Stimulated activated CD8-positive, alpha-beta memory T cell treated with anti-CD3 and anti-CD28 coated beads, Interleukin-7, amount 100 ng/mL, for 1 hour (primary cell): ENCODE measurements at places on chromosomes 5 and 9.

- no peak for DNase-seq
Observed at GRCh38 chr5:106699198-106699597, 971.5 kb downstream of the EFNA5 start.

DNA sequence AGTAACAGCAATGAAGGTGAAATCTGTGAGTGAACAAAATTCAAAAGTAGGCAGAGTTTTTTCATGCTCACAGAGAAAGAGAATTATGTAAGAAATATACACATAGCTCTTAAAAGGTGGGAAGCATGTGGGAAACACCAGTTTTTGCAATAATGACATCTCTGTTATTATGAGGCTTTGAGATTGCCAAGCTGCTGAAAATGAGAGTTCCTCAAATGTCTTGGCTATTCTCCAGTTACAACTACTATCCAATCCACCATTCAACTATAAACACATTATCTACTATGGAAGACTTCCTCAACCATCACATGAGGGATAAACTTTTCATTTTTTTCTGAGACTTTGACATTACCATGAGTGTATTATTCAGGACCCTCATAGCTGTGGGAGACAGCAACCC is 420.8 kb upstream of the ACTBL2 start:
- no peak for DNase-seq

DNA sequence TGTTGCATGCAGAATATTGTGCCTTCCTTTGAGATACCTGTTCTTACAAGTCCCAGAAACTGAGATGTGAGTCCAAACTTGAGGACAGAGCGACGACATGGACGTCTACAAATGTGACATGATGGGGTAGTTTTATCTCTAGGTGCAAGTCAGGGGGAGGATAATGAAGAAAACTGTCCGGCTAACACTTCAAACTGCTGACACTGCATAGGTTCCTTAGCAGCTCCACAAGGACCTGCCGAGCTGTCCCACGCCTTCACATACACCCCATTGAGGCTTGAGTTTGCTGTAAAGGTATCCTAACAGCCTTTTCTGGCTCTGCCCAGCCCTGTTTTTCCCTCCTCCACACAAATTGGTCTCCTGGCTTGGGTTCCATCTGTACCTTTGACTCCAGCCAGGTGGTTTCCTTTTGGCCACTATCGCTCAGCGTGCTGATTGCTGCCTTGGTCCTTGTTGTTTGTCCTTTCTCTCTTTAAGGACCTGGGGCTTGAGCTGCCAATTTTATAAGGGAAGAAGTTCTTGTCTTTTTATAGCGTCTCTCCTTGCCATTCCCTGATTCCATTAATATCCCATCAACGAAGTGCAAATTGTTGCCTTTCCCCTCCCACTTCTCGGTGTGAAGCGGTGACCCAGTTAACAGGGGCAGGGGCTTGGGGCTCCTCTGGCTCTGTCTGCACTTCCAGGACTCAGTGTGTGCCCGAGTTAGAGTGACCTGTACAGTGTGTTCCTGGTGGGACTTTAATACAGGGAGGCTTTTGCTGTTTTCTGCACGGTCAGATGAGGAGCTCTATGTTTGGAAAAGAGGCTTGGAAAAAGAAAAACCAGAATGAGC is 100.3 kb downstream of the PCSK1 start:
- DNase-seq: no peak

- DNase-seq: no peak
Observed at GRCh38 chr5:178473854-178474253, 116.3 kb downstream of the COL23A1 start.

- no peak for DNase-seq
Observed at GRCh38 chr5:91562922-91563321, 179.8 kb upstream of the ARRDC3 start.

DNA sequence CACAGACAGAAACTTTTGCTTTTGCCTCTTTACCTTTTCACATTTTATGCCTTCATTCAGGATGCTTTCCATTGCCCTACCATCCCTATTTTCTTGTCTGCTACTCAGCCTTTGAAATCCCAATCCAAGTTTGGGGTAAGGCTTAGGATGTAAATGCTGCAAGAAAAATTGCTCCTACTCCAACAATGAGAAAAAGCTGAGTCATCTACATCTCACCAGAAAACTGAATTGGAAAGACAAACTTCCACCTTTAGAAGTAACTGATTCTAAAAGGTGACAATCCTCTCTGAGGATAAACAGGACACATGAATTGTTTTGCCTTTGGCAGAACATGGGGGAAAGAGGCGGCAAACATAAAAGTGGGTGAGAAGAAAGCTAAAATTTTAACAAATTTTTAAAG is 295.6 kb downstream of the NR2F1-AS1 start:
- no peak for DNase-seq

DNA sequence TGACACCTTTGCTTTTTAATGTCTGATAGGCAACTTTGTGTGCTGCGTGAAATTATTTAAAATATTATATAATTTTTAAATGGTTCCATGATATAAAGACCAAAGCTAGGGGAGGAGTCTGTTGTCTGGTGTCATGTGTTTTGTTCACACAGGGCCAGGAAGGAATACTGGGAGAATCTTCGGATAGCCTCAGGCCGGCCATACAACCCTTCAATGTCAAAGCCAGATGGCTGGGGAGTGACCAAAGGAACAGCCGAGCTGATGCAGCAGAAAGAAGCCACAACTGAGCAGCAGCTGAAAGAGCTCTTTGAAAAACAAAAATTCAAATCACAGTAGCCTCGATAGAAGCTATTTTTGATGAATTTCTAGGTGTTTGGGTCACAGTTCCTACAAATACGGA is 19.2 kb downstream of the BHMT start:
- DNase-seq: no peak

- DNase-seq: no peak
Observed at GRCh38 chr5:107294211-107294550, 376.6 kb downstream of the EFNA5 start.

- no peak for DNase-seq
Observed at GRCh38 chr5:167725264-167725663, 566.2 kb upstream of the WWC1 start.

- DNase-seq: no peak
Observed at GRCh38 chr9:111458139-111459009, 25.8 kb downstream of the ECPAS start.

- DNase-seq: no peak
Observed at GRCh38 chr5:106875591-106876297, 795.0 kb downstream of the EFNA5 start.
